ENCODE measurements at places on chromosomes 12 and 14. TPM values are rescaled to one million over a fixed set of nuclear protein-coding genes. Genes with fewer than 3 reads are reported as not detected.

- H3K4me3 ChIP-seq: no peak overlapping the region
- H3K27me3 ChIP-seq: no peaks in the 10 kb centered on the region
- H3K36me3 ChIP-seq: peaks cover 38% of the 10 kb centered on the region
- peak overlapping the region; percentile 45 for H3K27ac ChIP-seq
- DNase-seq: no peak
- H3K4me1 ChIP-seq: peaks cover 22% of the 10 kb centered on the region
Measured at GRCh38 chr14:75725481-75725880, 64.4 kb downstream of the TTLL5 start.

Gene CLEC7A
- not detected for total RNA-seq

Gene ASPG
- total RNA-seq: not detected

- H3K4me1 ChIP-seq: no peaks in the 10 kb centered on the region
- H3K27me3 ChIP-seq: peaks cover 2% of the 10 kb centered on the region
- H3K36me3 ChIP-seq: no peaks in the 10 kb centered on the region
- DNase-seq: no peak
- no peak overlapping the region for H3K4me3 ChIP-seq
- no peak overlapping the region for H3K27ac ChIP-seq
Measured at GRCh38 chr12:114975640-114976310, 291.8 kb upstream of the TBX3 start.

GRCh38 chr14:59148334-59148900, 40.0 kb upstream of the DAAM1 start:
- no peaks in the 10 kb centered on the region for H3K4me1 ChIP-seq
- H3K27ac ChIP-seq: no peak overlapping the region

DNA sequence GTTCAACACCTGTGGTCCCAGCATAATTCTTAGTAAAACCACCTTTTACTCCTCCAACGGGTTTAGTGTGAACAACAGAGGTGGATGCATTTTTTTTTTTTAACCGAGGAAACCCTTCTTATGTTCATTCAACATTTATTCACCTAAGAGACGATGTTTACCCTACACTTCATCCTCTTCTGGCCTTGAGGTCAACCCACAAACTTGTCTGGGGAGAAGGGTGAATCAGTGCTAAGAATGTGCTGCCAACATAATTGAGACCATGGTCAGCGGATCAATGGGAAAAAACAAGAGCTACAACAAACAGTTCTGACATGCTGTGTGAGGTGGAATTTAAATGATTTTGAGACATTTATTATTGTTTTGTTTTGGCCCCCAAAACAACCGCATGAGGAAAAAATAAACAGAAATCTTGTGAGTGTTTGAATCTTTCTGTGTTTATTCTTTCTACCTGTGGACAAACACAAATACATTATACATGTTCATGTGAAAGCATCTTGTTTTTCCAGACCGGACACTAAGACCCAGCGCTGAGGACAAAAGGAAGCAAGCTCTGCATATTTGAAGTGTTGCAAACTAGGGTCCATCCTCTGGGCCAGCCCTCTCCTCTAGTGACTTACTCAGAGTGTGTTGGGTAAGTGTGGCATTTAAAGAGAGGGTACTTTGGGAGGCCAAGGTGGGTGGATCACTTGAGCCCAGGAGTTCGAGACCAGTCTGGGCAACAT, 5.1 kb upstream of the USP30 start:
- peaks cover 3% of the 10 kb centered on the region for H3K4me1 ChIP-seq
- DNase-seq: no peak
- peaks cover 21% of the 10 kb centered on the region for H3K27me3 ChIP-seq
- H3K36me3 ChIP-seq: no peaks in the 10 kb centered on the region
- H3K4me3 ChIP-seq: no peak overlapping the region
- H3K27ac ChIP-seq: no peak overlapping the region

- no peak overlapping the region for H3K27ac ChIP-seq
- no peaks in the 10 kb centered on the region for H3K27me3 ChIP-seq
- H3K36me3 ChIP-seq: no peaks in the 10 kb centered on the region
Measured at GRCh38 chr14:51293149-51293911, 53.3 kb downstream of the TMX1 start.

DNA sequence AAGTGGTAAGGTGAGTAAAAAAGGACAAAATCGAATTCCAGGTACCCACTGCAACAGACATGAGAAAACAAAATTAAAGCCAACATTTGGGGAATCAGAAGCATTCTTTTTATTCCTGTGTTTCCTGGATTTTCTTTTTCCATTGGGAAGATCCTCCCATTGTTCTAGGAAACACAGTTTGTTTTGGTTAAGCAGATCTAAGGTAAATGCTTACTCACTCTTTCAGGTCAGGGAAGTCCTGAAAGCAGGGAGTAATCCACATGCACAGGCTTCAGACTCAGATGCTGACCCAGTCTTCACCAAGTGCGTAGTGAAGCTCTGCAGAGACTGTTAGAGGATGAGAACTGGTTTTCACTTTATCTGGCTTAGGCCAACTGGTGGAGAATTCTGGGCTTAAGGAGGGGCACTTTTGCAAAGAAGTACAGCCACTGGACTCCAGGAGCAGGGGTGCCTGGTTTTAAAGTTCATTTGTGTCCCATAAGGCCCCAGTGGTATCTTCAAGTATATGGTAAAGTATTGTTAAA, 57.7 kb downstream of the RPAP3 start:
- peaks cover 20% of the 10 kb centered on the region for H3K36me3 ChIP-seq
- no peak overlapping the region for H3K27ac ChIP-seq
- no peaks in the 10 kb centered on the region for H3K27me3 ChIP-seq
- peaks cover 17% of the 10 kb centered on the region for H3K4me1 ChIP-seq
- H3K4me3 ChIP-seq: no peak overlapping the region

DNA sequence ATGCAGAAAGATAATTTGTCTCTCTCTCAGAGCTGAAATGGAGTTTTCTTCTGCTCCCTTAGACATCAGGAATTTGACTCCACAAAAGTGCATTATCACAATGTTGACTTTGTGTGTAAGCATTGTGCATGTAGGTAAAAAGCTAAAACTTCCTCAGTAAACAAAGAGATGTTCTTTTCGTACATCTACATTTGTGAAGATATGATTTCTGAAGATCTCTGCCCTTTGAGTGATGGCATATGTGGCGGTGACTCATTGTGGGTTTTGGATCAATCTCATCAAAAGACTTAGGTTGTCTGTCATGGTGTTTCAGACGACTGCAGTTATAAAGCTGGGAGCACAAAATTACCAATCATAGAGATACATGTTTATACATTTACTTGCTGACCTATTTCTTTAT, 411.4 kb upstream of the LMO3 start:
- H3K27me3 ChIP-seq: no peaks in the 10 kb centered on the region
- H3K27ac ChIP-seq: no peak overlapping the region
- no peak for DNase-seq
- no peaks in the 10 kb centered on the region for H3K4me1 ChIP-seq

Gene TRHDE
- 0.21 TPM for total RNA-seq

All from osteocyte (in vitro differentiated cells).